ENCODE measurements at places on chromosomes 16 and 17.
A peak's percentile ranks its signal among the peaks of the same experiment; 100 is the strongest.

- DNase-seq, result peak; percentile 92
Measured at GRCh38 chr16:24538756-24539294, 541 bp upstream of the RBBP6 start.

DNA sequence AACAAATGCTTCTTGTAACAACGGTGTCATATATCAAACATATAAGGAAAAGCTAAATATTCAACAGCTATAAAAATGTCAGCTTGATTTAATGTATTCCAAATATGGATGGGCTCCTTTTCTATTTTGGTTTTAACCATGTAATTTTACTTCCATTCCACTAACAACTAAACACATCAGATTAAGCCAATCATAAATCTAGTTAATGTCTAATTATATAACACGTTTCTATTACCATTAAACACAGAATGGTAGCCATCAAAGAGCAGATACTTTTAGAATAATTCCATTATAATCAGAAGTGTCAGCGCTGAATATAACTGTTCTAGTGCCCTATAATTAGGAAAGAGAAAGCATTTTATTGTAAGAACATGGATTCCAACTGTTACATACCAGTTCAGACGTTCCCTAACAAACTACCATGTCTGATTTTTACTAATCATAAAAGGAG is 10.0 kb downstream of the CMC2 start:
- no peak for DNase-seq

DNA sequence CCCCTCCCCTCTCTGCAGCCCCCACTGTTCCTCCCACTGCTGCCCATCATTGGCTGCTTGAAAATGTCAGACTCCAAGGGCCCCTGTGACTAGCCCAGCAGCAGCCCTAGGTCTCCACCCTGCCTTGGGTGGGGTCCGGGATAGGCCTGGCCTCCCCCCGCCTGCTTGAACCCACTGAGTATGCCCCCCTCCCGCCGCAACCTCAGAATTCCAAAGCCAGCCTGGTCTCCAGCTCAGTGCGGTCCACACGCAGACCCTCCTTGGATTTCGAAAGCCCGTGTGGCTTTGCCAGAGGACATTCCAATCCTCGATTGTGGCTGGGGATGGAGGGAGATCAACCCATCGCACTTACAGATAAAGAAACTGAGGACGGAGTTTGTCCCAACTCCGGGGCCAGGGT is 6.4 kb downstream of the DPEP1 start:
- no peak for DNase-seq

DNA sequence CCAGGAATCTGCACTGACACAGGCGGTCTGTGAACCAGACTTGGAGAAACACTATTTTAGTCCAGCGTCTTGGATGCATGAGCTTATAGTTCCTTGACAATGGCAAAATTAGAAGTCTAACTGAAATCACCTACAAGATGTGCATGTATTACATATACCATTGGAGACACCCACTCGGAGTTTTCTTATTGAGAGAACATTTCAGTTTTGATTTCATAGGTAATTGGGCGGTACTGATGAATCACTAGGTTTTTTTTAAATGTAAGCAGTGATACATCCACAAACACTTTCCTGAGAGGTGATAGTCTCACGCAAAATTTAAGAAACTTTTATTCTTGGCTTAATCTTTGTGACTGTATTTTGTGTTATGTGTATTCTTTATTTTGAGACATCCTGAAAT is 69.8 kb downstream of the PRKCA start:
- DNase-seq, result no peak

DNA sequence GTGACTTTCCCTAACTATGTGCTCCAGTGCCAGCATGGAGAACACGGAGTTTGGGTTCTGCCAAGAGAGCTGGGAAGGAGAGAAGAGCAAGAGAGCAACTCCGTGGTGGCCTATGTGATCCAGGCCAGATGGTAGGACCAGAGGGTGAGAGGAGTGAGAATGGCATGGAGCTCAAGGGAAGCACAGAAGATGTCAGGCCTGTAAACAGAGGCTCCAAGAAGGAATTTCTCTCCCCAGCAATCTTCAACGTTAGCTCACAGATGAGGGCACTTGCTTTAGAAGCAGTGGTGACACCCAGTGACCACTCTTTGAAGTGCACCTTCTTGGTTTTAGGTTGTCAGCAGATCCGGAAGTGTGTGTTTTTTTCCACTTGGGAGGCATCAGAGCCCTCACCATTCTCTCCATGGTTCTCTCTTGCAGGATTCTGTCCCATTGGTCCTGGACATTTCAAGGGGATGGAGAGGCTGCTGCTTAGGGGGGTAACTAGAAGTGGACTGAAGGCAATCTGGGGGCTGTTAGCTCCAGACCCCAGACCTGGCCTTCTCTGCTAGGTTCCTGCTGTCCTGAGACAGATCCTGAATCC is 18.1 kb upstream of the TMEM98 start:
- DNase-seq, result peak; percentile 86
